ENCODE measurements at places on chromosomes 12 and 14. TPM values are rescaled to one million over a fixed set of nuclear protein-coding genes. Genes with fewer than 3 reads are reported as not detected.
A peak's percentile ranks its signal among the peaks of the same experiment; 100 is the strongest.

C3AR1 gene
- total RNA-seq, result not detected

RASSF8 gene
- total RNA-seq, result not detected

PPP1R36 gene
- not detected for total RNA-seq

SARNP gene
- 85.5 TPM for total RNA-seq

MAP1LC3B2 gene
- total RNA-seq, result not detected

ASCL4 gene
- total RNA-seq, result not detected

MYF5 gene
- not detected for total RNA-seq

SERPINA4 gene
- total RNA-seq, result not detected

CISTR gene
- total RNA-seq, result 1.3 TPM

GPR84 gene
- total RNA-seq, result 0.18 TPM

TGM1 gene
- total RNA-seq, result 5.4 TPM

DNA sequence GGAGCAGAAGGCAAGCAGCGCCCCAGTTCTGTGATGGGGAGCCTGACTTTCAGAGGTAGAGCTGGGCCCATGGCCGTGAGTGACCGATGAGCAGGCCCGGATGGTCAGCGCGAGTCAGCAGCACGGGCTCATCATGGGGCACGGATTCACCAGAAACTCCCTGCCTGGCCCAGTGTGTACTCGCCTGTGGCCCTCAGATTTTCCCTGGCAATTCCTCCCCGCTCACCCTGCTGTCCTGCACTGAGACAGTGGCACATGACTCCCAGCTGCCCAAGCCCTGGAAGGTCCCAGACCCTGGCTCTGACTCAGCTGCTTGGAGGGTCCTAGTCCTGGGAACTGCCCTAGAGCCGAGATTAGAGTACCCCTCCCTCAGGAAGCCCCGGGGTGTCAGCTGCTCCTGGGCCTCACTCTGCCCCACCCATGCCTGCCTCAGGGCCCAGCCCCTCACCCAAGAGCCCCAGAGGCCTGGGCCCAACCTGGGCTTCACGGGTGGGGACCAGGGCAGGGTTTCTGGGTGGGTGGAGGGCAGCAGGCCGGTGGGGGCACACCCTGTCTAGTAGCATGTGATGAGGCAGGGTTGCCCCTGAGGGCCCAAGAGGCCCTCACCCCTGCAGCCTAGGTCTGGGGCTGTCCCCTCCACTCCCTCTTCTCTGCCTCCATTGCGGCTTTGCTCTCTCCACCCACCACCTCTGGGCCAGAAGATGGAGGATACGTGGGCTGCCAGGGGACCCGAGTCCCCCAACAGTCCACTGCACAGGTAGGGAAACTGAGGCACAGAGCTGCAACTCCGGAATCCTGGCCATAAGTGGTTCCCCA lies 8.4 kb downstream of the TRMT61A start:
- no peak for DNase-seq

GRCh38 chr12:114680604-114681069 lies 3.3 kb downstream of the TBX3 start:
- DNase-seq, result no peak

DNA sequence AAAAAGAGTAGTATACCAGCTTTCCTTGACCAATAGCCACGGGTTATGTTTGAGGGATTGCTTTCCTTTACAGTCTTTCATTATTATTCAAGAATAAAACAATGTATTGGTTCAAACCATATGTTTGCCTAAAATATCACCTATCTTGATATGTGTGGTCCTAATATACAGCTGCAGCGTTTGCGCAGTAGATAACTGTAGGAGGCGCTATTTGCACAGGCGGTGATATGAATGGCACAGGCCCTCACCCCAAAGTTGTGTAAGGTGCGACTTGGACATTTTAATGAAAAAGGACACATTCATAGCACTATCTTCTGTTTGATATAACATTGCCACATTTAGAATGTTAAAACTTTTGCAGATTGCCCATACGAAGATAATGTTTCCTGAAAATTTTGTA lies 298.4 kb downstream of the TRHDE start:
- peak; percentile 7 for DNase-seq

DNA sequence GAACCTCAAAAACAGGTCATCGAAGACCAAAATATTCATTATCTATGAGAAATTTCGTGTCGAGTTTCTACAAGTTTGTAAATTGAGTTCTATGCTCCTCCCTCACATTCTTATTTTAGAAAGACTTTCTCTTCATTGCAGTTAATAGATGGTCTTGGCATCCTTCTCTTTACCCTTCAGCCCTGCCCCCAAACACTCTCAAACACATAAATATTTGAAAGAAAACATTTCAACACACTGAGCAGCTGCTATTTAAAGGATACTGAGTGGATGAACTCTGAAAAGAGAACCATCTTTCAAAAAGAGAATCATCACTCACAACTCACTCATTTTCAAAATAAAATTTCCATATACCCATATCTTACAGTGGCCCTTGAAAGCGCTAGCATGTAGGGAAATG lies 67.1 kb downstream of the NUAK1 start:
- DNase-seq, result no peak

GRCh38 chr12:107759410-107759809 lies 1.5 kb downstream of the PRDM4 start:
- DNase-seq, result peak; percentile 28

DNA sequence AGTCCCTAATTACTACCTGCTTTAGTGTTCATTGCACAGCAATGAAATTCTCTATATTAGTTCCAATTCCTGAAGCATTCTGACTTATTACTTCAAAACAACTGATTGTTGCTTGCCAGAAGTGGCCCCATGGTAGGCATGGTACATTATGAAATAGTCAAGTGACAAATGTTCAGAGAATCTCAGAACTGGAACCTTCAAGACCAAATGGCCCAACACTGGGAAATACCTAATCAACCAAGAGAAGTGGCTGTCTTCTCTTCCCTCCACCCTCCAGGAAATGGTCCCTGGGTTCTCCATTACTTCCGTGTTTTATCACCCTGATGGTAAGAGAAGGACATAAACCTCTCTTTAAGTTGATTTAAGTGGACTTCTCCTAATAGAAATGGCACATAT lies 49.9 kb downstream of the ITPR2 start:
- no peak for DNase-seq

- DNase-seq, result no peak
Observed at GRCh38 chr12:5900533-5901205, 44.4 kb downstream of the ANO2 start.

DNA sequence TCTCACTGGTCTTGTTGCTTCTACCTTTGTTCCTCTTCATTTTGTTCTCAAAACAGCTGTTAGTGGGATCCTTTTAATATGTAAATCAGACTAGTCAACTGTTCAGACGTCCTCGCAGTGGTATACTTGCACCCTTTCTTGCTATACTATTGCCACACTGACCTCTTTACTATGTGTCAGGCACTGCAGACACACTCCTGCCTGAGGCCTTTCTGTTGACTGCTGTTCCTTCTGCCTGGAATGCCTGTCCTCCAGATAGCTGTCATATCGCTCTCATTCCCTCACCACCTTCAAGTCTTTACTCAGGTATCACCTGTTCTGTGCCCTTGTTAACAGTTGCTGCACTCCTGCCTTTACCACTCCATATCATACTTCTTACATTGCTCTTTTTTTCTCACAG lies 90.0 kb upstream of the TMEM263 start:
- no peak for DNase-seq

- peak; percentile 46 for DNase-seq
Observed at GRCh38 chr14:63308723-63309317, 9.9 kb downstream of the GPHB5 start.

DNA sequence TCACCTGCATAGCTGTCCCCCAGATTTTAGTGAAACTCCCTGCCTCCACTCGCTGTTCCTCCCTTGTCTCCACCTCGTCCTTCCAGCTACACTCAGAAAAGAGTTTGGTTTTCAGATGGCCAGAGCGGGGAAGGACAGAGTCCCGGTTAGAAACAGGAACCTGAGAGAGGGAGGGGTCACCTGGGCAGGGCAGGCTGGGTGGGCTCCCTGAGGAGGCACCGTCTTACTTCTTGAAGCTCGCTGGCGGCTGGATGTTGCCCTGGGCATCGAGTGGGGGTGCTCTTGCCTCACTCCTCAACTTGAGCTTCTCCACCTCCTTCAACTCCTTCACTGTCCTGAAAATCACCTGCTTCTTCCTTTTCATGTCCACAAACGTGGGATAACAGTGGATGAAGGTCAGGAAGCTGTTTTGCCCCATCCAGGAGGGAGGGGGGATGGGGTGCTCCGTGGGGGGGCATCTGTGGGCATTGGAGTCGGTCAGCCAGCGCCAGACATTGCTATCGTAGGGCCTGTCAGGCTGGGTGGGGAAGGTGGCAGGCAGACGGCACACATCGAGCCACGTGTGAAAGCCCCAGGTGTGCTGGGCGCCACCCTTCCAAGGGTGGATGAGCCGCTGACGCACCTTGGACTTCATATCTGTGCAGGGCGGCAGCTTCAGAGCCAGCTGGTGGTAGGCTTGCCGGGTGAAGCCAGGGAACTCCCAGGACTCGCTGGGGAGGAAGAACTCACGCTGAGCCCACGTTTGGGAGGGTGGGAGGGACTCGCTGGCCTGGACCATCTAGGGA lies 2.0 kb downstream of the TEX52 start:
- no peak for DNase-seq

- DNase-seq, result no peak
Observed at GRCh38 chr14:68124979-68125731, 305.6 kb downstream of the RAD51B start.

- no peak for DNase-seq
Observed at GRCh38 chr12:123471374-123472068, 13.6 kb downstream of the SNRNP35 start.

DNA sequence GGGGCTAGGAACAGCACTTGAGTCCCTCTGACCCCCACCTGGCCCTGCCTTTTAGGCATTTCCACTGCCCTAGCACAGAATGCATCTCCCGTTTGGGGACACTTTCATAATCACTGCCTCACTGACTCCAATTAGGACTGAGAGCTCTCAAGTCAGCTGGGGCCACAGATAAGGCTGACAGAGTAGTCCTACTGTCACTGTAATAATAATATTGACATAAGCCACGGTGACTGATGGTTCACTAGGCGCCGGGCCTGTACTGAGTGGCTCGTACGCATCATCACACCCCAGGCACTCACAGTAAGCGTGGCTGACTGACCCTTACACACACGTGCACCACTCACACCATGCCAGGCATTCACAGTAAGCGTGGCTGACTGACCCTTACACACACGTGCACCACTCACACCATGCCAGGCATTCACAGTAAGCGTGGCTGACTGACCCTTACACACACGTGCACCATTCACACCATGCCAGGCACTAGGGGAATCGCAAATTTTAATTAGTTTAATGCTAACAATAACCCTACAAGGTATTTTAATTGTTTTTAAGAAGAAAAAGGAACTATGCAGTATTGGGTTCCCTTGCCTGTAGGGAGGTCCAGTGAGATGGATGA lies 87.7 kb downstream of the CHGA start:
- no peak for DNase-seq

GRCh38 chr14:33254861-33255395 lies 316.2 kb downstream of the NPAS3 start:
- DNase-seq, result no peak

- DNase-seq, result no peak
Observed at GRCh38 chr14:49921401-49921800, 28.5 kb downstream of the ARF6 start.

GRCh38 chr14:68112442-68112841 lies 292.9 kb downstream of the RAD51B start:
- no peak for DNase-seq

DNA sequence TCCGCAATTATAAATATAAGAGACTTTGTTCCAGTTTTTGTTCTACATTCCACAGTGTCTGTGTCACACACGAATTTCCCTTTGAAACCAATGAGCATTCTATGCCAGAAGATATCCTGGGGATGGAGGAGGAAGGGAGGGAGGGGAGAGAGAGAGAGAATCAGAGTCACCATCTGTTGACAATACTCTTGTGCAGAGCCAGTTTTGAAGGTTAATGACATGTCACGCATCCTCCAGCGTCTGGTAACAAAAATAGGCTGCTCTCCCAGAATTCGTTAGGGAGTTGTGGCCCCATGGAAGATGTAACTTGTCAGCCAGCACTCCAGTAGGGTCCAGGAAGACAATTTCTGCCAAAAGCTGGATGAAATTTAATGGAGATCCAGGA lies 213.5 kb upstream of the KRR1 start:
- no peak for DNase-seq

GRCh38 chr14:59046746-59047145 lies 141.7 kb upstream of the DAAM1 start:
- DNase-seq, result no peak
